ENCODE measurements at places on chromosomes 5 and 9.

DNA sequence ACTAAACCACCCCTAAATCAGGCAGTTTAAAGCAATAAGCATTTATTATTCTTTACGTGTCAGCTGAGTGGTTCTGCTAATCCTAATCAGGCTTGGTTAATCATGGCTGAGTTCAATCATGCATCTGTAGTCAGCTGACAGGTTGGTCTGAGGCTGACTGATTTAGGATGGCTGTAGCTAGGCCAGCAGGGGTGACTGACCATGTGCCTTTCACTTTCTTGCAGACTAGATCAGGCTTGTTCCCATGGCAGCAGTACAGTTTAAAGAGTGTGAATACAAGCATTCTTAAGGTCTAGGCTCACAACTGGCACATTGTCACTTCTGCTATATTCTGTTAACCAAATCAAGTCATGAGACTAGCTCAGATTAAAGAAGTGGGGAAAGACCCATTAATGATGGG is 16.1 kb upstream of the MPDZ start:
- no peak for DNase-seq

- no peak for DNase-seq
Observed at GRCh38 chr5:3980156-3980555, 384.5 kb downstream of the IRX1 start.

GRCh38 chr9:130010151-130010988 is 32.6 kb downstream of the FNBP1 start:
- no peak for DNase-seq

GRCh38 chr5:112267231-112267630 is 151.8 kb downstream of the EPB41L4A start:
- DNase-seq: no peak

- no peak for DNase-seq
Observed at GRCh38 chr9:133968966-133969617, 23.0 kb downstream of the VAV2 start.

- DNase-seq: no peak
Observed at GRCh38 chr9:77424993-77425392, 223.1 kb downstream of the GNA14 start.

GRCh38 chr9:73845539-73845938 is 651.6 kb upstream of the RORB start:
- DNase-seq: no peak

DNA sequence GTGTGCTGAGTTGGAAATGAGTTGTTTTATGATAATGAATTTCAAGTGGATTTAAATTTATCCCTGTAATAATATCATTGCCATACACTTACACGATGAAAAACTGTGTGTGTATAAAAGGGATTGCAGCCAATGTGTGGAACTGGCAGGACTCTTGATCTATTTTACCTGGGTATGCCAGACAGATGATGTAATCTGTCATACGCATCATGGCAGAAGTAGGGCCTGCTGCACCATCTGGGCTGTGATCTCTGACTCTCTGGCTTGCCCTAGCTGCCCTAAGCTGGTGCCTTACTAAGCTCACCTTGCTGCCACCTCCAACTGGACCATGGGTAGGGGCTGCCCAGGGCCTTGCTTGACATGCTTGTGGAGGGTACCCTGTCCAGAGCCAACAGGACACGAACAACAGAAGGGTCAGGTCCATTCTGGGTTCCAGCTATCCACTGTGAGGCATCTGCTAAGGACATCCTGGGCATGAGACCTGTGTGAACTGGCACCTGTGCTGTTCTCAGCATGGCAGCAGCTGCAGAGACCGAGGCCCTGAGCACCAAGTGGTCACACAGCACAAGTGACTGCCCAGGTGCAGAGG is 184.2 kb downstream of the FSTL4 start:
- DNase-seq: no peak

DNA sequence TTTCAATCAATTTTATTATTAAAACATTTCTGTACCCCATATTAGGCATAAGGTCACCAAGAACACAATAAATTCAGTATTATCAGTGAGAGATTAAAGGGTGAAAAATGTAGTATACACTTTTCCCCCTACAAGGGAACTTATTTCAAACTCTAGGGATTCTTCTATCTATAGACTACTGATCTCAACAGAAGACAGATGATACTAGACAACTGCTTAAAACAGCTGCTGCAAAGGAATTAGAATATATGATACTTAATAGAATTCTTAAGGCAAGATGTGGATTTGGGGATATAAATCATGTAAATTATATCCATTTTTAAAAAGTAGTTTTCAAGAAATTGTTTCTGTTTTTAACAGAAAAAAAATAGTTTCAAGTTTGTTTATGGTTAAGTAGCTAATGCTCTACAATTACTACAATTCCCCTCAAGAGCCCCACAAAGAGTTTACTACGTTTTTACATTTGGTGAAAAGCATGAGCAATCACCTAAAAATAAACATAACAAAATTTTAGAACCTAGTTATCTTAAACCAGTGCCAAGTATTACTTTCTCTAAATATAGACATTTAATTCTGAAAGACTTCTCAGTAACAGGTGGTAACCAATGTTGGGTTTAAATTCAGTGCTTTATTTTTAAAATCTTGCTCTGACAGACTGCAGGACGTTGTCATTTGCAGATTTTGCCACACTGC is 6.0 kb downstream of the KIF24 start:
- DNase-seq: no peak

- no peak for DNase-seq
Observed at GRCh38 chr9:125262294-125262991, 817 bp downstream of the GAPVD1 start.

DNA sequence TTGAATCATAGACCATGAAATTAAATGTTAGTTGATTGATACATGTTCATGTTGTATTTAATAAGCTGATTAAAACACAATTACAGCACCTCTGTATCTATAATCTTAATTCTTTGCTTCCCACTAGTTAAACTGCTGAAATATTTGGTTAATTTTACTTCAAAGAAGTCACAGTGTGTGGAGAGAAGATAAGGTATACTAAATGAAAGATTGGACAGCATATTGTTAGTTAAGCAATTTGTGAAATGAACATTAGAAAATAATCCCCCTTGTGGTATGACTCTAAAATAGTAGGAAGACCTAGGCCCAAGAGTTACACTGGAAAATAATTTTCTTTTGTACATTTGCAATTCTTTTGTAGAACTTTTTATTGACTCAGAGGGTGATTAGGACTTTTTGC is 30.3 kb downstream of the MAN2A1 start:
- DNase-seq: no peak

DNA sequence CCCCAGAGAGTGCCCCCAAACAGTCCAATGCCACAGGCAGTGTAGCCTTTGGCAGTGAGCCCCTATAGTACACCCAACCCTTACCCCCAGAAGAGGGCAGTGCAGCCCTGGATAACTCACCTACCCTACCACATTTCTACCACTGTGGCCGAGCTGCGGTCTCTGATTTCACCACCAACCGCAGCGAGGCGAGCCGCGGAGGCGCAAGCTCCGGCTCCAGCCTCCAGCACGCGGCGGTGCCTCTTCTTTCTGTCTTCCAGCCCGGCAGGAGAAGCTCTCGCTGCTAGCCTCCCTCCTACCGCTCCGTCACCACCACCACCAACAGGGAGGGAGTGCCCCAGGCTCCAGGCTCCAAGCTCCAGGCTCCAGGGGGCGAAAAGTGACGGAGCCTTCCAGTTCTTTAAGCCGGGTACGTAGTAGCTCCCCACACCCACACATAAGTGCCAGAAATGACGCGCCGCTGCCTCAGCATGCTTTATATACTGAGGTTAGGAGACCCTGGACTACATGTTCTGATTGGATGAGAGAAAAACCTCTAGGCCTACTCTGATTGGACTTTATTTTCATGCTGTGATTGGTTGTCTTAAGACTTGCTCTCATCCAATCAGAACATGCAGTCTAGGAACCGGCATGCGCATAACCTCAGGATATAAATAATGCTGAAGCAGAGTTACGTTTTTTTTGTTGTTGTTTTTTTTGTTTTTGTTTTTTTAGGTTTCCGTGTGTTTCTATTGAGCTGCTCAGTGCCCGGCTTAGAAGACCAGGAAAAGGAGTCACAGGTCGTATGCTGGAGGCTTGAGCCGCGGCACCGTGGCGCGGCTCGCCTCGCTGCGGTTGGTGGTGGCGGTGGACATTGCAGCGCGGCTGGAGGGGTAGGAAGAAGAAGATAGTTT is at the start of gene PCAT7:
Gene PCAT7, plus strand, starts transcription at position 645 of the 893 bp plus-strand sequence.
- no peak for DNase-seq

DNA sequence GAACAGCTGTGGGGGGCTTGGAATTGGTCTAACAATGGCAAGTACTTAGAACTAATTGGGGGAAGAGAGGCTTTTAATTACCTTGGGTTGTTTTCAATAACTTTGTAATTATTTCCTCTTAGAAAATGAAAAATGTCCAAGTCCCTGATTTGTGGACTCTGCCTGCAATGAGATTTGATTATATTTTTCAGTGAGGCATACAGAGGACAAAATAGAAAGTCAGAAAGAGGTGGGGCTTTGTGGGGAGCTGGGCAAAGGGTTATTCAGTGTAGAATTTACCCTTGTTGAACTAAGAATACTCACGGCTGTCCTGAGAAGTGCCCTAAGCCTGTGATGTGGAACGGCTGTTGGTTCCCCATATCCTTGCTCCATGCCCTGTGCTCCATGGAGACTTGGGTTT is 153.0 kb downstream of the ICE1 start:
- DNase-seq: no peak

GRCh38 chr9:36123515-36123914 is 13.0 kb upstream of the GLIPR2 start:
- DNase-seq: no peak

GRCh38 chr9:119094086-119094485 is 275.1 kb downstream of the BRINP1 start:
- no peak for DNase-seq

DNA sequence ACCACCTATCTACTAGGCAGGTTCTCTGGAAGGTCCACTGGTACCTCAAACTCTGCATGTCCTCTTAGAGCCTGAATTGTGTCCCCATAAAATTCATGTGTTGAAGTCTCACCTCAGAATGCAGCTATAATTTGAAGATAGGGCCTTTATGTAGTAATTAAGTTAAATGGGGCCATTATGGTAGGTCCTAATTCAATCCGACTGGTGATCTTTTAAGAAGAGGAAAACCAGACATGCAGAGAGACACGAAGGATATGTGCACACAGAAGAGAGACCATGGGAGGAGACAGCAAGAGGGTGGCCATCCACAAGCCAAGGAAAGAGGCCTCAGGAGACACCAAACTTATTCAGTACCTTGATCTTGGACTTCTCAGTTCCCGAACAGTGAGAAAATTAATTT is 345.4 kb downstream of the ENC1 start:
- no peak for DNase-seq

- DNase-seq: no peak
Observed at GRCh38 chr9:70093944-70094343, 50.3 kb downstream of the MAMDC2 start.

- DNase-seq: no peak
Observed at GRCh38 chr9:108835831-108836230, 20.0 kb downstream of the ACTL7B start.

DNA sequence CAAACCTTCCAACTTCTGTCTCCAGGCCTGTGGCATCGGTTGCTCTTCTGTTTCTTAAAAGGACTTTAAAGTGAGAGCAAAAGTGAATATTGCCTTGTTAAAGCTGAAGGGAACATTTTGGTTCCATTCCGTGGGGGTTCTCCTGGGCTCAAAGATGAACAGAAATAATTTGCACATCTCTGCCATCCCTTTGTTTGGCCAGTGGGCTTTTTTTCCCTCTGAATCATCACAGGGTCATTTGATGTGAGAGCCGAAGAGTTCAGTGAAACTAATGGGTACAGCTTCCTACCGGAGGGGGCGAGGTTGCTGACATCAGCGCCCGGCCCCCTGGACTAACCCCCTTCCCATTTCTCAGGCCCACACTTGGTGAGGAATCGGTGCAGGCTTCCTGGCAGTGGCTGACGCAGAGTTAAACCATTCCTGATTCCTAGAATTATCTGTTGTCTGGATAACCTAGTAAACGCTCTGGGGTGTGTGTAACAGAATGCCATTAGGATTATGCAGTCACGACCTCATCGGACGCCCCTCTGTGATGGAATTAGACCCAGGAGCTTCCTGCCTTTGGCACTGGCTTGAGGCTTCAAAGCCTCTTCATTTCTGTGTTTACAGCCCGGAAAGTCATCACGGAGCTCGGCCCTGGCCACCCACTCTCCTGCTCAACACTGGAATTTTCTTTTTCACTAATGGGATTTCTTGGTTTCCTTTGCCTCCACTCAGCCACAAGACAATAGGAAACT is 61.6 kb upstream of the RPL26L1 start:
- peak; percentile 61 for DNase-seq

DNA sequence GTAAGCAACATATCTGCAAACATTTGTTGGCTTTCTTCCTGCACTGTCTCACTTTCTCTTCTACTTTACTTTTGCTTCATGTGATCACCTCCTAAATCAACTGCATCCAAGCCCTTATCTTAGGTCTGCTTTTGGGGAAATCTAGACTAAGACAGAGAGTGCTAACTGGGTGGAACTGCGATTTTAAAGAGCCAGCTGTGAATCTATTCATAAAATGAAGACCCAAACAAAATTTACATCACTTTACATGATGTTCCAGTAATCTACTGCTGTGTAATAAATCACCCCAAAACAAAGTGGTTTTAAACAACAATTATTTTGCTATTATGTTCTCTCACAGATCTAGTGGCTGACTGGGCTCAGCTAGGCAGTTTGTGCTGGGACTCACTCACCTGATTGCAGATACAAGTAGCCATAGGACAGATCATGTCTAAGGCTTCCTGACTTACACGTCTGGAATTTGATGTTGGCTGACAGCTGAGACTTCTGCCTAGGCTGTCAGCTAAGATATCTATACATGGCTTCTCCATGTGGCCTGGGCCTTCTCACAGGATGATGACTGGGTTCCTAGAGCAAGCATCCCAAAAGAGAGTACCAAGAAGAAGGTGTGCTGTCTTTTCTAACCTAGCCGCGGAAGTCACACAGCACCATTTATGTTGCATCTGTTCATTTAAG is 145.1 kb upstream of the TBCA start:
- DNase-seq: no peak

DNA sequence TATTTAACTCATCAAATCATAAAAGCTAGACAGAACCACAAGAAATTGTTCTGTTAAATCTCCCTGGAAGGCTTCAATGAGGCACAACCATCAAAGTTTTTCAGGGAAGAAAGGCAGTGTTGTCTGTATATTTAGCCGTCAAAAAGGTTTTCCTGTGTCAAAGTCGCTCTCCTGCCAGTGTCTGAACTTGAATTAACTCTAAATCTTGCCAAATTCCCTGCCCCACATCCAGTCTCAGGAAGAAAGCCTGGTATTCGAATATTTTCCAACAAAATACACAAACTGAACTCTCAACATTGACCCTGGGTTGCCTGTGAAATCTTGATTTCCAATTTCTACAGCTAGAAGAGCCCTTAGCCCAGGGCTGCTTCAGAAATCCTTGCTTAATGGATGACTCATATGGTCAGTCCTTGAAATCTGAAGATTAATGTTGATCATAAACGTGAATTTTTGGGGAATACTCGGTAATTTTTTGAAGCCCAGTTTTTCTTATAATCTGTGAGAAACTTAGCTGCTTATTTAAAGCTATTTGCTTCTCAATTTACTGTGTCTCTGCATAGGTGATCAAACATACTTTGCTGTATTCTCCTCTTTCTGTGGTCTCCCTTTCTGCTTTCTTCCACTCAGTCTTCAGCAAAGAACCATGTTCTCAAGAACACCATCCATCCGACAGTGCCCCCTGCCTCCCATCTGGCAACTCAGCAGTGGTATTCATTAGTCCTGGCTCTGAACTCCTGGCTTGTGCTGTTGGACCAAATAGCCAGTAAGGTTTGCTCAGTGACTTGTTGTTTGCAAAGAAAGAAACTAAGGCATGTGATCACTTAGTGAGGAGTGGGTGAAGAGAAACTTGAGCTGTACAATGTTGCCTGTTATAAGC is 58.9 kb downstream of the NREP start:
- no peak for DNase-seq

- no peak for DNase-seq
Observed at GRCh38 chr5:92163906-92164305, 780.8 kb upstream of the ARRDC3 start.

GRCh38 chr5:13659391-13659790 is 285.1 kb downstream of the DNAH5 start:
- DNase-seq: no peak

All from bone marrow (tissue), 2 donors.